ENCODE measurements at places on chromosomes 4 and X. TPM values are rescaled to one million over a fixed set of nuclear protein-coding genes. Genes with fewer than 3 reads are reported as not detected.

Gene CPLX1
- total RNA-seq, result 1.6 TPM

Gene AKAP14
- total RNA-seq, result not detected

Gene FAM199X
- 12.0 TPM for total RNA-seq

Gene TCEAL2
- not detected for total RNA-seq

Gene GRID2
- total RNA-seq, result not detected

Gene HHIP
- 0.21 TPM for total RNA-seq

Gene F8A2
- not detected for total RNA-seq

Gene HS6ST2
- 9.0 TPM for total RNA-seq

Gene TMEM185A
- 9.5 TPM for total RNA-seq

Gene STOX2
- 3.4 TPM for total RNA-seq

All from psoas muscle (tissue), 8 donors.